Mesenteric fat pad (tissue), 1 donor: ENCODE measurements at places on chromosomes 7 and 10.

DNA sequence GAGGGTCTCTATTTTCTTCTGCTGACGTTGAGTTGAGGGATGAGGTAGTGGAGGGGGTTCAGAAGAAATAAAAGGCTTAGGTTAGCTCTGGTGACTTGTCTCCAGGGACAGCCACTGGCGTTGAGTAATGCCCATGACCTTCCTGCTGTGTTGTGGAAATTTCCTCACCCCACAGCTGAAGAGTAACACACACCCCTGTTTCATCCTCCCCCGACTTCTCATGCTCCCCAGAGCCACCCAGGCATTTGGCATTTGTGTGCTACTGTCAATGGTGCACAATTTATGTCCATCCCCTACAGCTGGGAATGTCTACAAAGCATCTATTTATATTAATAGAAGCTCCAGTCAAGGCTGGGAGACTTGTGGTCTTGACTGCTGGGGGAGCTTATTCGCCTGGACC is 4.7 kb upstream of the TMEM72 start:
- DNase-seq = no peak

DNA sequence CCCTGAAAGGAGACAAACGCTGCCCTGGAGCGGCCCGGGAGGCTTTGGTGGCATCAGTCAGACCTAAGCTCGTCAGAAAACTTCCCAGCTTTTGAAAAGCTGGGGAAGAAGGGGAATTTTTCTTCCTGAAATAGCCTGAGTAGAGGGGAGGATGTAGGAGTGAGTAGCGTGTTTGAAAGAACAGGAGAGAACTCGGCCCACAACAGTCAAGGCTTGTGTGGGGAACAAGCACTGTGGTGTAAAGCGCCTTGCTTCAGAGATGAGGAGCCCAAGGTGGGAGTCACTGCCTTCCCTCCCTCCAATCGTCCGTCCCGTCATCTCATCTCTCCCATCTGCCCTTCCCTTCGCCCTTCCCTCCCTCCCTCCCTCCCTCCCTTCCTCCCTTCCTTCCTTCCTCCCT is 273.3 kb downstream of the CAMK1D start:
- no peak for DNase-seq

DNA sequence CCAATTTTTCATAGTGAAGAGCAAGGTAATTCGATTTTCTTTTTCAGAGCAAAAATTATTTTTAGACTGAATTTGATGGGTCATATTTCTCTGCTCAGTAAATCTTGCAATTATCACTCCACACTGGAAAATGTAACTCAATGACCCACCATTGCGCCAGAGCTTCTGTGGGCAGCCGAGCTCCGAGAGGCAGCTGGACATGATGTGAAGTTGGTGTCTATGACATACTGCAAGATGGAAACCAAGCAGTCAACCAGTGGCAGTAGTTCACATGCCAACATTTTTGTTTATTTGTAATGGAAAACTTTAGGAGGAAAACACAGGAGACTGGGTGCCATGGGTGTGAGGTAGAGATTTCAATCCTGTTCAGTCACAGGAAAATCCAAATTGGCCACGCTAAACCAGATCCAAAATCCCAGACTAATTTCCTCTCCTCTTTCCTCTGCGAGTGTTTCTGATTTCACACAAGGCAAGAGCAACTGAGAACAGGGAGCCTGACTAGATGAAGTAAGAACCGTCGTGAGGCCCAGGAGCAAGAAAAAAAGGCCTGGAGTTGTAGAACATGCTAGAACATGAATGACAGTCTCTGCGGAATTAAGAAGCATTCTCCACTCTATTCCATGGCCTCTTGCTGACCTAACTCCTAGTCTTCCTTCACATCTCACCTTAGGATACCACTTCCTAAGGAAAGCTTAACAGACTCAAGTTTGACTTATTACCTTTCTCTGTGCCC is 39.3 kb downstream of the CALD1 start:
- DNase-seq = no peak

DNA sequence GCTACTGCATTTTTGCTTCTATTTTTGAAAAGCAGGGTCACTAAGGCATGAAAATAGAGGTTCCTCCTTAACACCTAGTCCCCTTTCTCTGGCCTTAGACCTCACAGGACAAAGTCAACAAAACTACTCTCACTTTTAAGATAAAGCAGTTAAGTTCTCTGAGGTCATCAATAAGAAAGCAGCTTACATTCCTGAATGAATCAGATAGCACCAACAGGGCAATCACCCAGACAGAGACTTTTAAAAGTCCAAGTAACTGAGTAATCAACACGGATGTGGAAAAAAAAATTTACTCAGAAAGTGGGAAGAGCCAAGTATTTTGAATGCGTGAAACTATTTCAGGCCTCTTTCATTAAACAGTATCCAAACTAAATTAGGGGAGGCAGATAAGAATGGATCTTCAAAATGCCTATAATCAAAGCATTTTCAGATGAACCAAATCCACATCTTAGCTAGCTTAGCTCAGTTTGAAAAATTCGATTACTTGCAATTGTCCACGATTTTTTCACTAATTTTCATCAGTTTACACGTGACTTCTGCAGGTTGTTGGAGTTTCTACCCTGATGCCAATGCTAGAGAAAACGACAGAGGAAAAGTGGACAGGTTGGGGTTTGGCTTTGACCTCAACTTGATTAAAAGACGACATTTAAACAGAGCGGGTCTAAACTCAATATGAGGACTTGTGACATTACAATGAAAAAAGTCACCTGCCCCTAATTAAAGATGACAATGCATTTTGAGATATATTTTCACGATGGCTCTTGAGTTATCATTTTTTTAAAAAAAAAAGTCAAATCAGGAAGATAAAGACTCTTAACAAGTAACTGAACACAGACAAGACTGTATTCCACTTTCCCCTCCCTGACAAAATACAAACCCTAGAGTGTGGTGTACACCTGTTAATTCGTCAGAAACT is 1.6 kb downstream of the BEND7 start:
- no peak for DNase-seq

- DNase-seq = peak; percentile 22
These were observed 90.7 kb downstream of the PARP12 start for GRCh38 chr7:139972029-139972428.

DNA sequence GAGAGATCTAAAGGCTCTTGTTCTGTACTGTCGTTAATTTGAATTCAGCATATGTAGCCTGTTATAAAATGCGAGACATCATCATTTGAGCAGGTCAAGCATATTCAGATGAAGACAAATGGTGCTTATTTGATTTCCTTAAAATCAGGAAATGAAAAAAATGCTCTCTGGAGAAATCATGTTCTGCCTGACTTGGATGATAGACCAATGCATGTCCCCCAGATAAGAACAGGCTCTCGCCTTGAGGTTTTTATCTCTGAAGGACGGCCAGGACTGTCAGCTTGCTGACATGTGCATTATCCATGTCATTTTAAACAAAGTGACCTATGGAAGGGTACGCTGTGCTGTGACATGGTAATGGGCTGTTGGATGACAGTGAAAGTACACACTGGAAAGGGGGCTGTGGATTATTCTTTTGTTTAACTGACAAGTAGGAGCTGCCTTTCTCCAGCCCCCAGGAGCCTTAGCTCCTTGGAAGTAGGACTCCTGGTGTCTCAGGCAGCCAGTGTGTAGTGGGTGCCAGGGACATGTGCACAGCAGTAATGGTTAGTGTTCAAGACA is 695.1 kb upstream of the GALNT17 start:
- no peak for DNase-seq
